ENCODE measurements at places on chromosomes 12 and 14.

DNA sequence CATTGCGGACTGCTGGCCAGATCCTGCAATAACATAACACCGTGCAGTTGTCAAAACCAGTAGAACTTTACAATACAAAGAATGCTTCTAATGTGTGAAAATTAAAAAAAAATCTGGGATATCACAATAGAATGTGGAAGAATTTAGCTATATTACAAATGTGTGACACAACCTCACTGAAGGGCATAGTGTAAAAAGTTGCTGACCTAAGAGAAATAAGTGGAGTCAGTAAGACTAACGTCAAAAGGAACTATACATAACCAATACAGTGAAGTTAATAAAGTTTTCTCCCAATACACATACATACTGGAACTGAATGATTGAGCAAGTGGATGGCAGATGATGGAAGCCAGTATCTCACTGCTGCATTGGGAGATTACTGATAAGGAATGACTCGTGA is 12.4 kb downstream of the OR6C74 start:
- H3K27me3 ChIP-seq: no peaks in the 10 kb centered on the region
- no peaks in the 10 kb centered on the region for H3K4me1 ChIP-seq
- H3K27ac ChIP-seq: no peak overlapping the region
- H3K4me3 ChIP-seq: no peak overlapping the region

- H3K4me3 ChIP-seq: no peak overlapping the region
- H3K36me3 ChIP-seq: no peaks in the 10 kb centered on the region
- DNase-seq: no peak
- no peaks in the 10 kb centered on the region for H3K27me3 ChIP-seq
Measured at GRCh38 chr12:86724716-86725115, 468.5 kb upstream of the MGAT4C start.

DNA sequence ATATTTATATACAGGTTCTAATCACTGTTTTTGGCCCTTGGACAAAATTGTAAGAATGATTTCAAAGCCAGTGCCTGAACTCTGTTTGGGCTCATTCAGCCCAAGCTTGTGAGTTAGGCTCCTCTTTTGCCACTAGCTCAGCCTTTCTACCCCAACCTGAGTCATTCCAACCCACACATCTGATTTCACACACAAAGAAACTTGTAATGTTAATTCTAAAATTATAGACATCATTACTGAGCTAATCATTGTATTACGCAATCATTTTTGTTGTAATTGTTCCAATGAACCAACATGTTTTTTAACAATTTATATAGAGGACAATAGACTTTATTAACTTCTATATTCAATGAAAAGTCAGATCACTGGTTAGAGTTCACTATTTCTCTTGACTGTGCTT is 441.1 kb downstream of the ETNK1 start:
- no peak overlapping the region for H3K4me3 ChIP-seq
- no peaks in the 10 kb centered on the region for H3K36me3 ChIP-seq
- H3K27me3 ChIP-seq: no peaks in the 10 kb centered on the region
- H3K27ac ChIP-seq: no peak overlapping the region

DNA sequence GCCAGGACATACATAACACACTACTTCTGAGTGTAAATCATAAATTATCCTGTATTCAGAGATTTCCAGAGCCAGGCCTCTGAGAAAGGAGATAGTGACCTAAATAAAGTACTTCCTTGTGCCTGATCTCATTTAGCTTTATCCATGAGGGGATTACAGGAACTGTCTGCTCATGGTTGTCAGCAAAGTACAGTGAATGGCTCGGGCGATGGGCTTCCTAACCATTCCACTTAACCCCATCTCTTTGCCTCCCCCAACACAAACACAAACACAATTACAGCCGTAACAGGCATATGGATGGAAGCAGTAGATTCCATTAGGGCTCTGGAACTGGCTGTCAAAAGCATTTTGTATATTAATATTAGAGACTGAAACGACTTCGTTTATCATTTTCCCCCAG is 206.7 kb upstream of the CPNE8 start:
- no peak for DNase-seq
- H3K36me3 ChIP-seq: no peaks in the 10 kb centered on the region
- no peaks in the 10 kb centered on the region for H3K4me1 ChIP-seq
- H3K27me3 ChIP-seq: no peaks in the 10 kb centered on the region
- no peak overlapping the region for H3K27ac ChIP-seq

GRCh38 chr14:106844608-106845285 is 1318.4 kb downstream of the TMEM121 start:
- DNase-seq: peak; percentile 86
- H3K27me3 ChIP-seq: no peaks in the 10 kb centered on the region
- H3K27ac ChIP-seq: peak overlapping the region; percentile 95
- H3K36me3 ChIP-seq: no peaks in the 10 kb centered on the region
- peak overlapping the region; percentile 94 for H3K4me3 ChIP-seq
- H3K4me1 ChIP-seq: peaks cover 54% of the 10 kb centered on the region

- H3K36me3 ChIP-seq: no peaks in the 10 kb centered on the region
- no peaks in the 10 kb centered on the region for H3K4me1 ChIP-seq
- no peaks in the 10 kb centered on the region for H3K27me3 ChIP-seq
- H3K27ac ChIP-seq: no peak overlapping the region
- H3K4me3 ChIP-seq: no peak overlapping the region
- no peak for DNase-seq
Measured at GRCh38 chr12:22574921-22575320, 30.6 kb upstream of the C2CD5 start.

DNA sequence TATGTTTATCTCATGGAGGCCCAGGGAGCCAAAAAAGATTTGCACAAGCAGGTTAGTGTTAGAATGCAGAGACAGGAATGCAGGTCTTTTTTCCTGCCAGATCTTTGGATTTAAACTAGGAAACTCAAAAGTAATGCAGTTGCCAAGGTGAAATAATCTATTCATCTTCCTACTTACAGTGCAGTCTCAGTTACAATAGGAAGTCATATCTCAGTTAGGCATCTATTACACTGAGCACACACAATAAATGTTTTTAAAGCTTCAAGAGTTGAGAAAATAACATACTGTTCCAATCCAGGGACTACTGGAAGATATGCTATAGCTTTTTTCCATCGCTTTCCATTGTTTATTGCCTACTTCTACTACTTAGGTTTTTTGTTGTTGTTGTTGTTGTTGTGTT is 279.3 kb upstream of the E2F7 start:
- H3K4me3 ChIP-seq: no peak overlapping the region
- DNase-seq: no peak
- no peaks in the 10 kb centered on the region for H3K27me3 ChIP-seq
- H3K36me3 ChIP-seq: no peaks in the 10 kb centered on the region
- H3K27ac ChIP-seq: no peak overlapping the region

DNA sequence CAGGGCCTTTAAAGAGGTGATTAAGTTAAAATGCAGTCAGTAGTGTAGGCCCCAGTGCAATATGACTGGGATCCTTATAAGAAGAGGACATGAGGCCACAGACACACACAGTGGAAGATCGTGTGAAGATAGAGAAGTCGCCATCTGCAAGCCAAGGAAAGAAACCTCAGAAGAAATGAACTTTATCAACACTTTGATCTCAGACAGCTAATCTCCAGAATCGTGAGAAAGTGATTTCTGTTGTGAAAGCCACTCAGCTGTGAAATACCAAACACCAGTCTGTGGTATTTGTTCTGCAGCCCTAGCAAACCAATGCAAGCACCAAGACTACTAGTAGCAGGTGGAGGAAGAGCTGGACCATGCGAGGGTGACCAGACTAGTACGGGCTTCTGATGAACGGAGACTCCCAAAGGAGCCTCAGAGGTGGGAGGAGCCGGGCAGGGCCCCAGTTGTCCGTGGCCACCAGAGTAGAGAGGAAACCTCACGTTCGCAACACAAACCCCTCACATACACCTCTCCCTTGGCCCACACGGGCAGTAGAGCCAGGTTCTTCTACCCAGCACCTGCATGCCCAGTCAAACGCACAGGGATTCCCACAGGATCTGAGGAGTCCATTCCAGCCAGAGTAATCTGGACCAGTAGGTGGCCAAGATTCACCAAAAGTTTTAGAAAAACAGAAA is 243.0 kb downstream of the TTC8 start:
- H3K27me3 ChIP-seq: peaks cover 8% of the 10 kb centered on the region
- H3K4me3 ChIP-seq: no peak overlapping the region
- H3K36me3 ChIP-seq: no peaks in the 10 kb centered on the region
- H3K4me1 ChIP-seq: no peaks in the 10 kb centered on the region
- no peak for DNase-seq

DNA sequence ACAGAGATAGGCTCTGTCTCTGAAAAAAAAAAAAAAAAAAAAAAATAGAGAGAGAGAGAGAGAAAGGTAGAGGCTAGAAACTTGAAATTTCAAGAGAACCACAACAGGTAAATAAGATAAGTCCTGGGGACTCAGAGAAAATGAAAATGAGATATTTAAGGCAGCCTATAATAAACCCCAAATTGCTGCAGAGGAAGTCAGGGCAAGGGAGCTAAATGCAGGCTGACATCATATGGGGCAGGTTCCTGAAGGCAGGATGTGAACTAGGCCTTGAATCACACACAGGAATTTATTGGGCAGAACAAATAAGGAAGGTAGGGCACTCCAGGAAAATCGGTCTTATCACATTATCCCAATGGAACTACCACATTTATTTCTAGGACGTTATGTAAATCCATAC is 54.9 kb upstream of the NUDT4 start:
- no peak overlapping the region for H3K4me3 ChIP-seq
- H3K27ac ChIP-seq: no peak overlapping the region
- H3K4me1 ChIP-seq: no peaks in the 10 kb centered on the region
- H3K36me3 ChIP-seq: no peaks in the 10 kb centered on the region
- no peaks in the 10 kb centered on the region for H3K27me3 ChIP-seq

DNA sequence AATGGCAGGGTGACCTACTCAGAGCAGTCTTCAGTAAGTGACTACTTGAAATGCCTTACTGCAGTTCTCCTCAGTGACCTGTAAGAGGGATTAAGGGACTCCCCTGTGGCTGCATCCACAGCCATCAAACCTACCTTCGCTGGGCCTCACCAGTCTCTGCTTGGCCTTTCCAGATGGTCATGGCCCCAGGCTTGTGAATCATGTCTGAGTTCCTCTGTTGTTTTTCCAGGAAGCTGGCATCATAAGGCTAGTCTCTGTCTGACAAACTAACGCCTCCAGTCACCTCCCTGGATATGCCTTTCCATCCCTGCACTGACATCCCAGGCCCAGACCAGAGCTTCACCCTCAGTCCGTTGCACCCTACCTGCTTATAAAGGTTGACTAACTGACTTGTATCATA is 14.0 kb downstream of the RNASE2 start:
- no peak for DNase-seq
- peaks cover 14% of the 10 kb centered on the region for H3K4me1 ChIP-seq
- peaks cover 9% of the 10 kb centered on the region for H3K27me3 ChIP-seq
- no peak overlapping the region for H3K27ac ChIP-seq
- H3K4me3 ChIP-seq: no peak overlapping the region
- no peaks in the 10 kb centered on the region for H3K36me3 ChIP-seq

GRCh38 chr12:93163260-93164036 is 214.3 kb upstream of the NUDT4 start:
- peaks cover 49% of the 10 kb centered on the region for H3K4me1 ChIP-seq
- no peaks in the 10 kb centered on the region for H3K36me3 ChIP-seq
- DNase-seq: no peak
- no peak overlapping the region for H3K27ac ChIP-seq
- H3K4me3 ChIP-seq: no peak overlapping the region

DNA sequence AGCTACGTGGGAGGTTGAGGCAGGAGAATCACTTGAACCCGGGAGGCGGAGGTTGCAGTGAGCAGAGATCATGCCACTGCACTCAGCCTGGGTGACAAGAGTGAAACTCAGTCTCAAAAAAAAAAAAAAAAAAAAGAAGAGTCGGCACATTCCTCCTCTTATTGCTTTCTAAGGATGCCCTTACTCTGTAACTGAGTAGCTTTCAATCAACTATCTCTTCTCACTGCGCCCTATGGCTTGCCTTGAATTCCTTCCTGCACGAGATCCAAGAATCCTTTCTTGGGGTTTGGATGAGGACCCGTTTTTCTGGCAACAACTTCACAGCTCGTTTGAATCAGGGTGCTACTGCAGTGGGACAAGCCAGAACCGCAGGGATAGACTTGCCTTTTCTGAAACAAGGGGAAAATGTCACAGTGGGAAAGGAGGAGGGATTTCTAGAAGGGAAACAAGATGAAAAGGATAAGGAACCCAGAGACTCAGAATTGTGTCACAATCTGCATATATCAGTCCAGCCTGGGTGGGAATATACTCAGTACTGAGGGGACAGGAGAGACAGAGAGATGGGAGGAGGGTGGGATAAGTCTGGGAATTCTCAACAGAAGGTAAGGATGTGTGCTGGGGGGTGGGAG is 16.1 kb upstream of the RND1 start:
- H3K27ac ChIP-seq: no peak overlapping the region
- no peaks in the 10 kb centered on the region for H3K4me1 ChIP-seq
- no peak for DNase-seq
- no peak overlapping the region for H3K4me3 ChIP-seq
- H3K27me3 ChIP-seq: peaks cover 19% of the 10 kb centered on the region
- H3K36me3 ChIP-seq: no peaks in the 10 kb centered on the region

DNA sequence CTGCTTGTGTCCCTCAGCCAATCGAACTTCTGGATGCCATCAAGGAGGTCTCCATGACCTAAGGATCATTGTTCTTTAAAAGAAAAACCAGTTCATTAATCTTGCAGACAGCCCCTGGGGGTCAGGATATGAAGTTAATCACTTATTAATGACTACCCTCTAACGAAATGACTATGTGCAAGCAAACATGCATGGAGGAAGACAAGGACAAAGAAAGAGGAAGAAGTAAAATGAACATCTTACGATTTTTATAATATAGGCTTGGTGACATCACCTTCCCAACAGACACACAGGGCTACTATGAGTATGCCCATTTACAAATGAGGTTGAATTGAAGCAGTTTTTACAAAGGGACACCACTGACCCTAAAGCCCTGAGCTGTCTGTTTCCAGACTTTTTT is 111.1 kb upstream of the AMIGO2 start:
- H3K27ac ChIP-seq: peak overlapping the region; percentile 33
- H3K27me3 ChIP-seq: no peaks in the 10 kb centered on the region
- DNase-seq: no peak

DNA sequence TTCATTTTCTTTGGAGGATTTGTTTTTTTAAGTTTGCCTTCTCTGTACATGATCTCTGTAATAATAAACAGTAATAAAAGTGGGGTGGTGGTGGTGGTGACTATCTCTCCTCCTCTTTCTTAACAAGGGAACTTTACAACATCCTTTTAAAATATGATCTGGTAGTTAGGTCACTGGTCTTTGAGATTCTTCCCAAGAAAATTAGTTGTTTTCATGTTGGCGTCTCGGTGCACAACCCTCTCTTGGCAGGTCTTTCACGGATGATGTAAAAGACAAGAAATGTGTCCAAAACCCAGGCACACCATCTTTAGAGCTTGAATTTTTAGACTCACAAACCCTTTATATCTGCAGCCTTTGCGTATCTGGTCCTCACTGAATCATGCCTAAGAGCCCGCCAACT is 488.5 kb upstream of the TBX3 start:
- no peaks in the 10 kb centered on the region for H3K27me3 ChIP-seq
- H3K27ac ChIP-seq: no peak overlapping the region
- DNase-seq: no peak
- H3K4me1 ChIP-seq: no peaks in the 10 kb centered on the region
- H3K36me3 ChIP-seq: no peaks in the 10 kb centered on the region

DNA sequence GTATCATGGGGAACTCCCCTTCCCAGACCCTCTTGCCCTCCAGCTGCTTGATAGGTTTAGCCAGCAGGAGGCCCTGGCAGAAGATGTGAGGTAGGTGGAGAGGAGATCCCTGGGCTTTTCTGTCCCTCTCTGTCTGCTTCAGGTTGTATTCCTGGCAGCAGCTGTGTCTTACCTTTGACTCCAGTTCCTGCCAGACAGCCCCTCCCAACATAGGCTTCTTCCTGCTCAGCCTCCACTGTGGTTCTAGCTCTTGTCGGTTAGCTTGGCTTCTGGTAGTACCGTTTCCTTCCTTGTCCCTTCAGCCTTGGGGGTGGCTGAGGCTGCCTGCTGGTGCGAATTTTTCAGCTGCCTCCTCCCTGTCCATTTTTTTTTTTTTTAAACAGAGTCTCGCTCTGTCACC is 215.7 kb upstream of the CRY1 start:
- H3K36me3 ChIP-seq: no peaks in the 10 kb centered on the region
- H3K27me3 ChIP-seq: peaks cover 6% of the 10 kb centered on the region
- no peak overlapping the region for H3K27ac ChIP-seq
- no peak overlapping the region for H3K4me3 ChIP-seq
- no peak for DNase-seq
